ENCODE measurements at places on chromosomes 16 and 17. TPM values are rescaled to one million over a fixed set of nuclear protein-coding genes. Genes with fewer than 3 reads are reported as not detected.

SPNS2 gene
- total RNA-seq = 1.9 TPM

SMTNL2 gene
- not detected for total RNA-seq

WNT9B gene
- not detected for total RNA-seq

ST3GAL2 gene
- 84.2 TPM for total RNA-seq

PPP1R27 gene
- total RNA-seq = not detected

GINS3 gene
- 7.6 TPM for total RNA-seq

TBC1D3G gene
- 0.15 TPM for total RNA-seq

All from Panc1 (cell line).